HT-29 (cell line): ENCODE measurements at places on chromosomes 12 and 14. TPM values are rescaled to one million over a fixed set of nuclear protein-coding genes. Genes with fewer than 3 reads are reported as not detected.

The HOXC12 gene
- 0.05 TPM in 1 of 2 replicates, not detected in the other for total RNA-seq

DNA sequence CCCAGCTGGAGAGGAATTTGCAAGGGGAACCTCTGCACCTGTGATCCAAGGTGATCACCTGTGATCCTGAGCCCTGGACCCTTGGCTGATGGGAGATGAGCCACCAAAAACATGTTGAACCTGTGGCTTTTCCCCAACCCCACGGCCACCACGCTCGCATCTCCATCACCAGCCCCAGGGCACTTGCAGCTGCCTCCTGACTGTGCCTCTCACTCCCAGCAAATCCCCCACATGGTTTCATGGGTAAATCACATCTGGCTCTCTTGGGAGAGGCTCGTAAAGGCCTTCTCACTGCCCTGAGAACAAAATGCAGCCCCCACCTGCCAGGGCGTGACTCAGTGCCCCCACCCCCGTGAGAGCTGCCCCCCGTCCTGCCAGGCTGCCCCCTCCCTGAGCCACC, 76.0 kb downstream of the RFLNA start:
- DNase-seq: no peak

The MYH7 gene
- not detected in 2 replicates for total RNA-seq

GRCh38 chr14:50813544-50813863, 17.5 kb downstream of the NIN start:
- DNase-seq: no peak

The CABP1 gene
- total RNA-seq: 3.5 and 7.0 TPM in 2 replicates

DNA sequence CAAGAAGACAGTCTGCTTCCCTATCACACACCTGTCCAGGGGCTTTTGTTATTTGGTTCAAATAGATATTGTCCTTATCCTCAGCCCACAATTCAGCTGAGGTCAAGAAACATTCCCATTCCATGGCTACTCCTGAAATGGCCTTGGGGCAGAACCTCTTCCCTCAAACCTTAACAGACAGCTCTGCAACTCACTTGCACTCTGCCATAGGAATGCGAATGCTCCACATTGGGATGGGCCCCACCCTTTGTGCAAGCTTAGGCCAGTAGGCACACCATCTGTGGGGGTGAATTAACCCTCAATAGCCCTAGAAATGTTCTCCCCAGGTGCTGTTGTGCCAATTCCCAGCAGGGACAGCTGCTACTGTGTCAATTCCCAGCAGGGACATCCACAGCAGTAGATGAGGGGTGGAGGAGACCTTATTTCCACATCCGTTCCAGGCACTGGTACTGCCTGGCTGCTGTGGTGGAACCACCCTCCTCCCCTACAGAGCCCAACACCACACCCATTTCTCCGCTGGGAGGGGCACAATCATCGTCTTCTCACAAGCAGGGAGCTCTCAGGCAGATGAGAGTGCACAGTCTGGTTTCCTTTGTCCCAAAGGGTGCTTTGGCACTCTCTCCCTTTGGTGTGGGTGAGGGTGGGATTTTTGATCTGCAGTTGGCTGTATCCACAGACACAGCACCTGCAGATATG, 42.3 kb upstream of the GLIPR1 start:
- no peak for DNase-seq
